ENCODE measurements at places on chromosomes 7 and 10. TPM values are rescaled to one million over a fixed set of nuclear protein-coding genes. Genes with fewer than 3 reads are reported as not detected.

Gene PRSS2
- not detected for total RNA-seq

Gene ACSL5
- total RNA-seq: 0.13 TPM

Gene PNLIPRP2
- not detected for total RNA-seq

Gene RSPH10B
- 0.09 TPM for total RNA-seq

Gene MAGI2
- 0.45 TPM for total RNA-seq

Gene CDK1
- total RNA-seq: 88.6 TPM

Gene FAM241B
- total RNA-seq: 19.0 TPM

Gene CHAT
- not detected for total RNA-seq

Gene OR6V1
- not detected for total RNA-seq

Gene NODAL
- total RNA-seq: not detected

Gene NFE2L3
- 10.0 TPM for total RNA-seq

Gene OPTN
- 53.4 TPM for total RNA-seq

Gene H2BK1
- not detected for total RNA-seq

Gene NEUROD6
- not detected for total RNA-seq

Gene ACSM6
- not detected for total RNA-seq

Gene ATG9B
- 0.14 TPM for total RNA-seq

Gene TFR2
- total RNA-seq: 2.6 TPM

Gene HMX3
- total RNA-seq: not detected

Gene TUBB8
- 0.11 TPM for total RNA-seq

Gene TAS2R3
- total RNA-seq: not detected

Gene IGFBP1
- total RNA-seq: 29.5 TPM

Gene IDE
- total RNA-seq: 20.3 TPM

Gene CLIP2
- 15.4 TPM for total RNA-seq

Gene OPALIN
- total RNA-seq: not detected

Gene ITIH2
- total RNA-seq: 0.32 TPM

Gene LRRC61
- total RNA-seq: 0.05 TPM

Gene BLOC1S2
- total RNA-seq: 96.5 TPM

Gene OR13A1
- not detected for total RNA-seq

Gene OR2A42
- total RNA-seq: not detected

Gene NANOS1
- 2.8 TPM for total RNA-seq

Gene C10orf90
- total RNA-seq: 2.7 TPM

Gene AGAP5
- 1.8 TPM for total RNA-seq

Gene PKD1L1
- total RNA-seq: 0.20 TPM

Gene ATP5MK
- total RNA-seq: 490 TPM

Gene UTF1
- total RNA-seq: not detected

Gene MMP21
- total RNA-seq: 0.03 TPM

Gene ADRB1
- total RNA-seq: 0.54 TPM

Gene HSPA12A
- total RNA-seq: 14.2 TPM

Gene GPR15LG
- total RNA-seq: not detected

Gene KNDC1
- 3.2 TPM for total RNA-seq

Gene TSPAN13
- total RNA-seq: 10.9 TPM

Gene WASL
- 27.6 TPM for total RNA-seq

Gene CTTNBP2
- total RNA-seq: 0.41 TPM

Gene IQUB
- total RNA-seq: 0.13 TPM

Gene CAMK2B
- 0.20 TPM for total RNA-seq

Gene VAX1
- 1.3 TPM for total RNA-seq

Gene ELOVL3
- total RNA-seq: 0.22 TPM

Gene GPR146
- 2.1 TPM for total RNA-seq

Gene RELN
- total RNA-seq: 0.03 TPM

Gene TMEM236
- total RNA-seq: 0.08 TPM

Gene MBL2
- total RNA-seq: not detected

Gene TFPI2
- total RNA-seq: 271 TPM

Gene LRRC18
- total RNA-seq: not detected

Gene MYOF
- 227 TPM for total RNA-seq

Gene SLC26A5
- not detected for total RNA-seq

Gene ADAP1
- total RNA-seq: 5.7 TPM

Gene ATRNL1
- 0.25 TPM for total RNA-seq

Gene IL6
- total RNA-seq: 2.9 TPM

Gene ABCB1
- 0.09 TPM for total RNA-seq

Data from A549 treated with DMSO at 1 μM for 4 hours (cell line).